ENCODE measurements at places on chromosomes 2 and 18.

DNA sequence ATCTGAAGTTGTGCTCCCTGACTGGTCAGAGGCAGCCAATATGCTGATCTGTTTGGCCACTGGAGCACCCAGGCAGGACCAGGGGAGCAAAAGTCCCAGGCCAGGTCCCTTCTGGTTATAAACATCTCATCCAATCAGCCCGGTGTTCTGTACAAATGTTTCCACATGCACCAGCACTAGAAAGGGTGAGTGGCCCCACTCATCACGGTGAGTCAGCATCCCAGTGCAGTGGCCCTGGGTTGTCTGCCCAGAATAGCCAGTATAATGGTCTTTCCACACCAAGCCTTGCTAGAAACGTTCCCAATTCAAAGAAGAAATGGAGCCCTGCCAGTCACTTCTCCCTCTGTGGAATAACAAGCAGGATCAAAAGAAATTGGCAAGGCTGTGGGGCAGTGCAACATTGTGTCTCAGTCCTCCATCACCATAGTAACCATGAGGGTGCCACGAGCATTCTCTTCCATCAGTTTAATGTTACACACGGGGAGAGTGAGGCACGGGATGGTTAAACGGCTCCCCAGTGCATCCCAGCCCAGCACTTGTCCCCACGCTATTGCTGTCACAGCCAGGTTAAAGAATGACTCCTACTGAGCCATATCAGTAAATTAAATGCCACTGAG, 174.9 kb downstream of the SEPTIN10 start:
- peak; percentile 60 for DNase-seq

GRCh38 chr18:63083555-63083954, 236.0 kb downstream of the BCL2 start:
- DNase-seq, result no peak

DNA sequence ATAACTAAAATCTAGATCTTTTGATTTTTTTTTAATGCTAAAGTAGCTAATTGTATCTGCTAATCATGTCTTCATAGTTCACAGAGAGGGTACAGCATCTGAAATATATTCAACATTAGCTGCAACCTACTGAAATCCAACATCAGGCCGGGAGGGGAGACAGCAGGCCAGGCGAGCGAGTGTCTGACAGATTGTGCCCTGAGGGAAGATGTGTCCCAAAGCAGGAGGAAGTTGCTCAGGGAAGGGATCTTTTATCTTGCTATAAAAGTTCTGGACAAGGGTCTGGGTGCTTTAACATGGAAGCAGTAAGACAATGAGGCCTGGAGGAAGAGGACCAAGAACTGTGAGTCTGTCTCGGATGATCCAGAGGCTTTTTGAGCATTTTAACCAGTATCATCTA, 274.1 kb downstream of the AFF3 start:
- no peak for DNase-seq

DNA sequence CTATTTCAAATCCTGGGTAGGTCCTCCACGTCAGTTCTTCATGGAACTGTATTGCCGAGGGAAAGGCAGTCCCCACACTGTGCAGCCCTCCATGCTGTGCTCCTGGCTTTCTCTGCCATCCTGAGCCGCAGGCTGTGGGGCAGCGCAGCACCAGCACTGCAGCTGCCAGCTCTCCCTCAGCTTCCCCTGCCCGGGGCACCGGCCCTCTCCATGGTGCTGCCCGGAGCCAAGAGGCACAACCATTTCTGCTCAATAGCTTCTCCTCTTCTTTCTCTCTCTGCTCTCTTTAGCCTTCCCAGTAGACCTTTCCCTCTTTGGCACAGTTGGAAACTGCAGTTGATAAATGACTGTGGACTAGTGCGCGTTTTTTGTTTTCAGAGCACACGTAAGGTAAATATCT, 12.1 kb downstream of the ANKRD23 start:
- no peak for DNase-seq

DNA sequence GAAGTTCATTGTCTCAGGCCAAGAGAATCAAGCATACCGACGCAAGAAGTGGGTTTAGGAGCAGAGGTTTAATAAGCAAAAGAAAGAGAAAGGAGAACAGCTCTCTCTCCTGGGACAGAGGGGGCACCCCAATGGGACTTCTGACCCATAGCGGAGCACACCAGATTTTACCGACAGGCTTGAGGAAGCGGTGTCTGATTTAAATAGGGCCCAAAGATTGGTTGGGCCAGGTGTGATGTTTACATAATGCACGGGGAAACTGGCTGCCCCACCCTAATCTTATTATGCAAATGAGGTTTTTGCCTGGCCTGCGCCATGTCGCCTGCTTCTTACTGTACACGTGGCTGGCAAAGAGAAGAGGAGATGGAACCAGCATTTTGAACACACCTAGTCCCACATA, 106.2 kb downstream of the MREG start:
- no peak for DNase-seq

GRCh38 chr2:136582628-136583205, 182.6 kb upstream of the THSD7B start:
- peak; percentile 3 for DNase-seq

Data from inflammatory macrophage (primary cell).